ENCODE measurements at places on chromosomes 7 and 10.

DNA sequence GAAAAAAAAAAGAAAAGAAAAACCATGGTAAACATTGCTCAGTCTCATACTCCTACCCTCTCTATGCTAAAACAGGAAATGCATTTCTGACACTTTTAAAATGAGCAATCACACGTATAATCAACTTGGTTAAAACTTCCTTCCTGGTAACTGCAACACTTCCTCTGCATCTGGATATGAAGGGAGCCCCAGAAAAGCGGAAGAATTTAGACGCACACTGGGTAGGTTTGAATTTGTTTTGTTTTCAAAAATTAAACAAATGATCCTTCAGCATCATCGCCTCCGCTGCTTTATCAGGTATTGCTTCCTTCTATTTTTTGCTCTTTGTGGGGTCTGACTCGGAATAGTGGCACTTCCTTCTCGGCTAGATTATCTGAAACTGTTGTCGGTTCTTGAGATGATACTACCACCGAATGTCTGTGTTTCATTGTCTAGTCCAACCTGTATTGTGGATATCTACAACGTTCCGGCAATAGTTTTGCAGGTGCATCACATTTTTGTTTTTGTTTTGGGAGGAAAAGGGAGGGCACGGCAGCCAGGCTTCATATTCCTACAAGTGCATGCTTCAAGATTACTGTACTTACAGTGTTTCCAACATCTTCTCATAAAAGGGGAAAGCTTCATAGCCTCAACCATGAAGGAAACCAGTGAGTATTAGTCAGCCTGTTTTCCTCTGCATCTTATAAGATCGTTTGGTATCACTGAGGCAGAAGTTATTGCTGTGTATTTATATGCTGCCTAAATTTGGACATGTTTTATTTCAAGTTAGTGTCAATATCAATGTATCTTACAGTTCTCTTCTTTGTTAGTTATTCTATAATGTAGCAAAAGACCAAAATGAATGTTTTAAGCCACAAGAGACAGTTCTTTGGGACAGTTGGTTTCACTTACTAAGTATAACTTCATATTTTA, at the start of gene PIK3CG:
PIK3CG (plus strand) TSS at position 153 of the 912 bp plus-strand sequence. CDS start 2,280 bp downstream, outside the sequence.
- DNase-seq, result no peak

DNA sequence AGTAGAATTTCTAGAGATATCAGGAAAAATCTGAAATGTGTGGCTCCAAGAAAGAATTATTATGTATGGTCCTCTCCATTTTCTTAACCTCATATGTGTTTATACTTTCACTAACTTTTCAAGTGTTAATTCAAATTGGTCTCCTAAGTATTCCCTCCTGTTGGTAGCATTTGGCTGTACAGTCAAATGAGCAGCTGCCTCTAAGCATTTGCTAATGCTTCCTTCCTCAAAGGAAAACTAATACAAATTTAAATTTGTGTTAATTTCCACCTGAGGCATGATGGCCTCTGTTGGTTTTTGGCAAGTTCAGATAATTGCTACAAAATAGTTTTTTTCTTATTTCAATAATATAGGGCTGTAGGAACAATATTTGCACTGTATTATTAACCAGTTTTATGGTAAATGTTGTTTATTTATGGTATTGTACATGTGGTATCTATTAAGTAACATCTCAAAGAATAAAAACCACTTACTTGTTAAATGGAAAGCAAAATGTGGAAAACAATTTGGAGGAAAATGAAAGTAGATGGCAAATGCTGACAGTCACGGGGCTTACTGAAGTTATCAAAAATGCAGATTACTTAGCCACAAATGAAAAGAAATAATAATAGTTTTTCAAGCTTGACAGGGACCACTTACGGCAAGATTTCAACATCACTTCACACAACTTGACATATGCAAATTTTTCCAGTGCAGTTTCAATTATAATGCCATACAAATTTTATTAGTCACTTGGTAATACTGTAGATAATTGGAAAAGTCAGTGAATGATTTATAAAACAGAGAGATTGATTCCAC, 299.3 kb upstream of the MEOX2 start:
- DNase-seq, result no peak

DNA sequence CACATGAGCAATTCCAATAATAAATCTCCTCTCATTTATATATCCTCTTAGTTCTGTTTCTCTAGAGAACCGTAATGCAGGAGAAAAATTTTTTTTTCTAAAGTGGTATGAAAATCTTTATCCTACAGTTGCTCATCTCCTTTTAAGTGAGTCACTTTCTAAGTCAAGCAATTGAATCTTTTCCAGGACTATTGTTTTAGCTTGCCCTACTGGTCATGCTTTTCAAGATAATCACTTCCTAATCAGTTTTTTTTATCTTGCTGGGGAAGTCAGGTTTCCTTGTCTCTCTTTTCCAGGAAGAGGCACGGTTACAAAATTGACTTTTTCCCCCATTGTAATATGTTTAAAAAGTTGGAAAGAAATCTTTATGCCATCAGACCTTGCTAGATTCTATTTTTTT, 44.0 kb downstream of the INPP5F start:
- DNase-seq, result peak; percentile 81

GRCh38 chr10:1381339-1381738, 325.2 kb downstream of the WDR37 start:
- no peak for DNase-seq

DNA sequence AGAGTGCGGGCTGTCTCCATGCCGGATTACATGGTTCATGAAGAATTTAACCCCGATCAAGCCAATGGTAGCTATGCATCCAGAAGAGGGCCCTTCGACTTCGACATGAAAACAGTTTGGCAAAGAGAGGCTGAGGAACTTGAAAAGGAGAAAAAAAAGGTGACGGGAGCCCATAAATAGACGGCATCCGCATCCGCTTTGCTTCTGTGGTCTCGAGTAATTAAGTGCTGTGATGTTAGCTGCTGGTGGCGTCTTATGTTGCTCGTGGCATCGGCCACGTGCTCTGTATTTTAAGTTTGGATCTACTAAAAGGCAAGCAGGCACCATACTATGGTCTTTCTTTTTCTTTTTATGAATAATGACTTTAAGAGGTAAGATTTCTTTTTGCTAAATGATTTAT, 11.1 kb downstream of the C7orf57 start:
- DNase-seq, result no peak

GRCh38 chr7:41489885-41490284, 213.0 kb downstream of the INHBA start:
- DNase-seq, result no peak

DNA sequence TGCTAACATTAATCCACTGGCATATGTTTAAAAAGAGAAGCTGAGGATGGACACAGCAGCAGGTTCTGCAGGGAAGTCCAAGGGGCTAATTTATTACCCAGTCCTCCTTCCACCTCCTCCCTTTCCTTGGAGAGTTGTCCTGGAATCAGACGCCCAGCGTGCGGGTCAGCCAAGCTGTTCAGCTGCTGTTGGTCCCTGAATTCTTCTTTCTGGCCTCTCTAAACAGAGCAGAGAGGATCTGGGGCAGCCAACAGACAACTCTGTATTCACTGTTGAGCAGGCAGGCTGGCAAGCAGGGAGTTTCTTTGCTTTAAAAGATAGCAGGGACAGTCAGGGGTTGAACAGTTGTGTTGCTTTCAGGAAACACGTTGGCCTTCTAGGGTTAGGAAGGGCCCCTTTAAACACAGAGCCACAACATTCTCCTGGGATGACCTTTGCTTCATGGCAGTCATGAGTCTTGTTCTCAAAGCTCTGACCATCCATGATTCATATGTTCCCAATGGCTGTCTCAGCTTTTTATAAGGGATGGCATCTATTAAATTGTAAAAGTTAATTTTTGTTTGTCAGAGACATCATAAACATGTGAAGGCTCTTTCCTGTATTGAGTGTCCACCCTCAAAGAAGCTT, 217.0 kb downstream of the CREB5 start:
- DNase-seq, result peak; percentile 88

GRCh38 chr10:7409045-7409731, 1.6 kb downstream of the SFMBT2 start:
- DNase-seq, result peak; percentile 16
